ENCODE measurements at places on chromosomes 5 and 9.

DNA sequence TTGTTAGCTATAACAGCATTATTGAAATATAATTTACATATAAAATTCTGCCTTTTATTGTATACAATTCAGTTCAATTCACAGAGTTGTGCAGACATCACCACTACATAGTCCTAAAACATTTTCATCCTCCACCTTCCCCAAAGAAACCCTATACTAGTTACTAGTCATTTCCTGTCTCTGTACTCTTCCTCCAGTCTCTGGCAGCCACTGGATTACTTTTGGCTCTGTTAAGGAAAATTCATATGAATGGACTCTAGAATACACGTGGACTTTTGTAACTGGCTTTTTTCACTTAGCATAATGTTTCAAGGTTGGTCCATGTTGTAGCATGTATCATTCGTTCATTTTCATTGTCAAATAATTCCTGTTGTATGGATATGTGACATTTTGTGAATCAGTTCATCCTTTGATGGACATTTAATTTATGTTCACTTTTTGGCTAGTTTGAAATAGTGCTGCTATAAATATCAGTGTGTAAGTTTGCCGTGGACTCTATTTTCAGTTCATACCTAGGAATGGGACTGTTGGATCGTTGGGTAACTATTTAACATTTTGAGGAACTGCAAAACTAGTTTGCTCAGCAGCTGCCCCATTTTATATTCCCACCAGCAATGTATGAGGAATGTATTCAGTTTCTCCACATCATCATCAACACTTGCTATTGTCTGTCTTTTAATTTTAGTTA, 9.7 kb downstream of the ICE1 start:
- no peak overlapping the region for H3K27ac ChIP-seq
- H3K4me1 ChIP-seq, result peaks cover 15% of the 10 kb centered on the region
- H3K27me3 ChIP-seq, result no peaks in the 10 kb centered on the region
- no peaks in the 10 kb centered on the region for H3K36me3 ChIP-seq

- no peaks in the 10 kb centered on the region for H3K36me3 ChIP-seq
- no peak overlapping the region for H3K27ac ChIP-seq
- no peaks in the 10 kb centered on the region for H3K4me1 ChIP-seq
- no peaks in the 10 kb centered on the region for H3K27me3 ChIP-seq
- no peak for DNase-seq
These were observed 34.4 kb upstream of the TAF11L2 start for GRCh38 chr5:17463653-17464052.

DNA sequence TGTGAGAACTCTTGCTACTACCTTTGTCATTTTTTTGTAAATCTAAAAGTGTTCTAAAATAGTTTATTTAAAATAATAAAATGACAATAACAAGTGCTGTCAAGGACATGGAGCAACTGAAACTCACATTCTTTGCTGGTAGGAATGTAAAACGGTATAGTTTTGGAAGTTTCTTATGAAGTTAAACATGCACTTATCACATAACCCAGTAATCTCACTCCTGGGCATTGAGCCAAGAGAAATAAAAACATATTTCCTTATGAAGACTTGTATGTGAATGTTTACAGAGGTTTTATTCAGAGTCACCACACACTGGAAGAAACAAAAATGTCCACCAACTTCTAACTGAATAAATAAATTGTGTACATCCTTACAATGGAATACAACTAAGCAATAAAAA, 46.0 kb upstream of the COL15A1 start:
- no peaks in the 10 kb centered on the region for H3K36me3 ChIP-seq
- H3K27me3 ChIP-seq, result no peaks in the 10 kb centered on the region
- H3K4me3 ChIP-seq, result no peak overlapping the region
- H3K4me1 ChIP-seq, result no peaks in the 10 kb centered on the region
- DNase-seq, result no peak
- H3K27ac ChIP-seq, result no peak overlapping the region

- DNase-seq, result no peak
- no peaks in the 10 kb centered on the region for H3K36me3 ChIP-seq
- H3K27me3 ChIP-seq, result no peaks in the 10 kb centered on the region
- no peak overlapping the region for H3K27ac ChIP-seq
- H3K4me3 ChIP-seq, result no peak overlapping the region
- peaks cover 42% of the 10 kb centered on the region for H3K4me1 ChIP-seq
These were observed 9.9 kb downstream of the RAD23B start for GRCh38 chr9:107292821-107293542.

DNA sequence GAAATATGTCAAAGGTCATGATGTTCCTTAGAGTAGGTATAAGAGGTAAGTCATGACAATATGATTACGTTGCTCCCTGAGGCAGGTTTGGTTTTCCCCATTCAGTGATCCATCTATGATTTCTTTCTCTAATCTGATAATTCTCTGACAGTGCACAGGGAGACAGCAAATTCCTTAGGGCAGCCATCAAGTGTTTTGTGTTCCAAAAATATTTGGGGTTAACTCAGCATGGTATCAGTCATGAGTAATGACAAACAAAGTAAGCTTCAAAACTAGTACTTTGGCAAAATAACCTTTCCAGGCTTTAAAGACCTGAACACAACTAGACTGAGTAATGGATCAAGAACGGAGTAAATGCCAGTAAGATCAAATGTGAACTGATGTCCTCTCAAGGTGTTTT, 55.3 kb upstream of the SPATA31E1 start:
- no peak for DNase-seq
- no peak overlapping the region for H3K4me3 ChIP-seq
- H3K27ac ChIP-seq, result no peak overlapping the region

DNA sequence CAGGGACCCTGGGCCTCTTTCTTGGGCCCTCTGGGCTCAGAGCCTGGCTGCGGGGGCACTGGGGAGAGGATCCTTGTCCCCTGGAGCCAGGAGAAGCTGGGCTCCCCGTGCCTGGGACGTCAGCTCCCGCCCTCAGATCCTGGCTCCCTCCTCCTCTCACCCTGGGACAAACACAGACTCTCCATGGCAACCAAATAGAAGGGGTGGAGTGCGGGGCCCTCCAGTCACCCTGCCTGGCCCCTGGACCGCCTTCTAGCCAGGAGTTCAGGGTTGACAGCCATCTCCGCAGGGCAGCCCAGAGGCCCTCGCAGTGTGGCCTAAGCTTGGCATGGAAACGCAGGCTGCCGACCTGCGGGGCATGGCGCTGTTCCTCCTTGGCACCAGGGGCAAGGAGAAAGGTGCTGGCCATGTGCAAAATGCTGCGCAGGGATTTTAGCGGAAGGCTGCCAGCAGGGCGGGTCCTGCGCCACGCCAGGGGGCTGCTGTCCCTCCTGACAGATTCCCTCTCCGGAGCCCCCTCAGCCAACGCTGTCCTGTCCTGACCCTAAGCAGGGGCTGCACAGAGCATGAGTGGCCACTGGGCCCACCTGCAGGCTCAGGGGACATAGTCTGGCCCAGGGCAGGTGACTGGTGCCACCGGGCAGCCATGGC, 1.0 kb downstream of the ZDHHC11 start:
- no peaks in the 10 kb centered on the region for H3K27me3 ChIP-seq
- DNase-seq, result no peak
- H3K4me3 ChIP-seq, result no peak overlapping the region

- H3K27me3 ChIP-seq, result no peaks in the 10 kb centered on the region
- peaks cover 14% of the 10 kb centered on the region for H3K4me1 ChIP-seq
- no peak overlapping the region for H3K4me3 ChIP-seq
- no peak overlapping the region for H3K27ac ChIP-seq
- DNase-seq, result no peak
These were observed 2.4 kb downstream of the PGGT1B start for GRCh38 chr5:115260248-115260647.

GRCh38 chr5:28408186-28408585, 1369.8 kb upstream of the CDH9 start:
- no peak overlapping the region for H3K4me3 ChIP-seq
- no peak for DNase-seq
- no peaks in the 10 kb centered on the region for H3K4me1 ChIP-seq
- no peak overlapping the region for H3K27ac ChIP-seq

- DNase-seq, result no peak
- H3K36me3 ChIP-seq, result peaks cover 3% of the 10 kb centered on the region
- H3K27me3 ChIP-seq, result no peaks in the 10 kb centered on the region
- no peak overlapping the region for H3K27ac ChIP-seq
These were observed 48.4 kb downstream of the STX17 start for GRCh38 chr9:99954819-99955218.

DNA sequence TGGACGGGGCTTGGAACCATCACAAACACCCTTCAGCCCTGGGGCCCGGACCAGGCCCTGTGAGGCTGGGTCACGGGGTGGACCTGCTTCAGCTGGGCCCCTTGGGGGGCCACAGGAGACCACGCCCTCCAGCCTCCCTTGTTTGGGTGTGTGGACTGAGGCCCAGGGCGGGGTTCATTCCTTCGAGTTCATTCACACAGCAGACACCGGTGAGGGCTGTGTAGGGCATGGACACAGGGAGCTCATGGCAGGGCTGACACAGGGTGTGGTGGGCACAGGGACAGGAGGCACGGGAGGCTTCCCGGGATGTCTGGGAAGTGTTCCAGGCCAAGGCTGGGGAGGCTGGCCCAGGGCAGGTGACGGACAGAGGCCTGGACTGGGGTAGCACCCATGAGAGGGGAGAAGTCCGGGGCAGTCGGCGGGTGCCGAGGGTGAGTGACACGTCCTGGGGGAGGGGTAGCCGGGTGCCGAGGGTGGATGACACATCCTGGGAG, 8.9 kb downstream of the DNLZ start:
- H3K27me3 ChIP-seq, result no peaks in the 10 kb centered on the region
- no peaks in the 10 kb centered on the region for H3K36me3 ChIP-seq
- DNase-seq, result peak; percentile 30
- peaks cover 18% of the 10 kb centered on the region for H3K4me1 ChIP-seq

DNA sequence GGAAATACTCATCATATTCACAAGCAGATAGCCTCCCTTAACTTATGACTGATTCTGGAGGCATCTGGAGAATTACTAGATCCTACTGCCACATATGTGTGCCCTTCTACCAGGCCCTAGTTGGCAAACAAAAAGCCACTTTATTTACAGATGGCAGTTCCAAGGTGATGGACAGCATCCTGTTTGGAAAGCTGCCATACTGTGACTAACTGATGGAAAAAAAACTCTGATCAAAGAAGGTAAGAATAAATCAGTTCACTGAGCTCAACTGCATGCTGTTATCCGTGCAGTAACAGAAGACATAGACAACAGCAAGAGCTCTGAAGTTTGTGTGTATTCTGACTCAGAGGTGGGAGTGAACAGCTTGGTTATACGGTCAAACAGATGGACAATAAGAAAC, 279.8 kb upstream of the POU5F2 start:
- no peaks in the 10 kb centered on the region for H3K4me1 ChIP-seq
- H3K27ac ChIP-seq, result no peak overlapping the region
- no peaks in the 10 kb centered on the region for H3K27me3 ChIP-seq
- DNase-seq, result no peak
- no peak overlapping the region for H3K4me3 ChIP-seq

GRCh38 chr5:56409331-56410190, 176.4 kb upstream of the ANKRD55 start:
- no peak overlapping the region for H3K4me3 ChIP-seq
- H3K27me3 ChIP-seq, result no peaks in the 10 kb centered on the region
- no peak for DNase-seq
- no peaks in the 10 kb centered on the region for H3K36me3 ChIP-seq
- no peak overlapping the region for H3K27ac ChIP-seq

DNA sequence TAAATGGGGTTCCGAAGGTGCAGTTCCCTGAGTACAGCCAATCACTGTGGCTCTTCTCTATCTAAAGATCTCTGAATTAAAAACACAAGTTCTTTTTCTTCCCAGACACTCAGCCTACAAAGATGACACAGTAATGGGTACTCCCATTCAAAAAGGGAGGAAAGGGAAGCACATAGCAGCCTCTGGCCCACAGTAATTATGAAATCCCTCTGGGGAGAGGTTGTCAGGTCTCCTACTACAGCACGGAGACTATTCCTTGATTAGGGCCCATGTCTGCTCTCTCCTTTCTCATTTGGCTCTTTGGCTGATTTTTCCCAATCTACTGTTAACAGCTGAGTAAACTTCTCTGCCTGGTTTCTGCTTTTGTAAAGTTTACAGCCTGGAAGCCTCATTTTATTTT, 62.0 kb upstream of the RANBP3L start:
- no peak for DNase-seq
- H3K27ac ChIP-seq, result no peak overlapping the region
- no peaks in the 10 kb centered on the region for H3K27me3 ChIP-seq
- H3K36me3 ChIP-seq, result no peaks in the 10 kb centered on the region

- H3K36me3 ChIP-seq, result no peaks in the 10 kb centered on the region
- H3K27ac ChIP-seq, result peak overlapping the region; percentile 50
- peaks cover 21% of the 10 kb centered on the region for H3K4me1 ChIP-seq
- peak; percentile 86 for DNase-seq
- H3K4me3 ChIP-seq, result no peak overlapping the region
These were observed 206.9 kb downstream of the CRB2 start for GRCh38 chr9:123562844-123563346.

DNA sequence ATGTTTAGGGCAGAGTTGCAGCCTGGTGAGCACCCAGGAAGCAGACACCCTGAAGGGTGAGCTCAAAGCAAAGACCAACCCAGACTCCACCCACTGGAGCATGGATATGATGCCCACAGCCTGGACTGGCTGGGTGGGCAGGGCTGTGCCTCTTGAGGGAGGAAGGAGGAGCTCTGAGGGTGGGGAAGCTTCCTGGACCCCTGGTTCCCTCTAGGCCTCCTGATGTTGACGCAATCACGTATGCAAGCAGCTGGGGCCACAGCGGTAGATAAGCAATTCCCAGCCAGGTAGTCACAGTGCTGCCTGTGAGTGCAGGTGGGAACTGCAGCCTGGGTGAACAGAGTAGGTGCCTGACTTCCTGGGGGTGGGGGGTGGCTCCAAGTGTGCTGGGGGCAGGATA, 271.5 kb downstream of the CDK5RAP2 start:
- H3K36me3 ChIP-seq, result no peaks in the 10 kb centered on the region
- H3K4me3 ChIP-seq, result no peak overlapping the region
- DNase-seq, result no peak
- H3K27me3 ChIP-seq, result no peaks in the 10 kb centered on the region
- no peaks in the 10 kb centered on the region for H3K4me1 ChIP-seq

- no peaks in the 10 kb centered on the region for H3K27me3 ChIP-seq
- H3K4me1 ChIP-seq, result peaks cover 3% of the 10 kb centered on the region
- H3K36me3 ChIP-seq, result no peaks in the 10 kb centered on the region
- H3K27ac ChIP-seq, result no peak overlapping the region
These were observed 243.0 kb downstream of the ZSWIM6 start for GRCh38 chr5:61575103-61575502.

DNA sequence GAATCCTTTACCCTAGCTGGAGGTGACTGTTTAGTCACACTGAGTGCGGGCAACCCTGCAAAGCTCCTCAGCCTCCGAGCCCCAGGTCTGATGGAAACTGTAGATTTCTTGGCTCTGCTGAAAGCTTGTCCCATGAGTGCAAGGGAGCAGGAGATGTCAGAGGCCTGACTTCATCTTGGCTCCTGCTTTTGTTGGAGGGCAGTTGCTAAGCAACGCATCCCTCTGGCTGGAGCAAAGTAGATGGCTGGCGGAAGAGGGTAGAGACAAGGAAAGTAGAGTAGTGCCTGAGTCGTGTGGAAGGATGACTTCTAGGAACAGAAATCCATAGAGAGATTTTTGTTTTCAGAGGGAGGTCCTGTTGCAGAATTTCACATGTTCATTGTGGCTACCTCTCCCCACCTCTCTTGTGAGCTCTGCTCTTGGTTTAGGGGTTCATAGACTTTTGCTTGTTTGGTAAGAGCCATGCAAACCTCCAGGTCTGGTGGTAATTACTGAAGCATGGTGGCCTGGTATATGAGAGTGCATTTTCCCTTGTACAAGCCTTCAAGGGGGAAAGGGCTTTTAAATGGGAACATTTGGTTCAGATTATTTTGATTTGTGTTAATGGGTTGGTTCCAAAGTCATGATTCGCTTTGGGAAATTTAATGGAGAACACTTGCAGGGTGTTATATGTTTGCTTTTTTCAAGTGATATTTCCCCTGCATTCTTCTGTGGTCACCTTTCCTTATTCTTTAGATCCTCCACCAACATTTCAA, 71.5 kb downstream of the ARHGAP26 start:
- no peaks in the 10 kb centered on the region for H3K27me3 ChIP-seq
- H3K36me3 ChIP-seq, result no peaks in the 10 kb centered on the region
- no peak overlapping the region for H3K27ac ChIP-seq
- H3K4me1 ChIP-seq, result peaks cover 23% of the 10 kb centered on the region

All from thyroid gland (tissue), 4 donors.